ENCODE measurements at places on chromosomes 6 and 20.

GRCh38 chr20:48606841-48607543 lies 220.8 kb downstream of the PREX1 start:
- DNase-seq: no peak

GRCh38 chr20:50719328-50719727 lies 12.1 kb upstream of the PARD6B start:
- DNase-seq: no peak

DNA sequence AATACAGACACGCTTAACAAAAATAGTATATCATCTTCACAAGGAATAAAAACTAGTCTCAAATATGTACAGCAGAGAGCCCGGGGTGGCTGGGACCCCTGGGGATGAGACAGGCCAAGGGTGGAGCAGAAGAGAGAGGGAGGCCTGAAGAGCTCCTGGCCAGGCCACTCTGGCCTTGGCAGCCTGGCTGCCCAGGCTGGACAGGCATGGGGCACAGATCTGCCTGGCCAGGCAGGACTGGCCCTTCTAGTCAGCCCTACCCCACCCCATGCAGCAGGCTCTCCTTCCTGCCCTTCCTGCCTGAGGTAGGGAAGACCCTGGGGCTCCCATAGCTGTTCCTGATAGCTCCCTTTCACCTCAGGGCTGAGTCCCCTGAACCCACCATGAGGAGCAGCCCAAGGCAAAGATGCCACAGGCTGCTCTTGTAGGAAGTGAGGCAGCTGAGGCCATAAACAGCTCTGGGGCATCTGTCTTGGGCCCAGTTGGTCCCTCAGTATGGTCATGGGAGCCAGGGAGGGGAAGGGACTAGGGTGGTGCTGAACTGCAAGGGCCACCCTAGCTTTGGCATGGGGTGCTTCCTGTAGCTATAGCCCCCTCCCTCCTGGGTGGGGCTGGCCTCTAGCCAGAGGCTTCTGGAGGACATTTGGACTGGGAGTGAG lies 27.1 kb downstream of the COX4I2 start:
- no peak for DNase-seq

- no peak for DNase-seq
Observed at GRCh38 chr6:56364431-56364826, 117.0 kb upstream of the COL21A1 start.

DNA sequence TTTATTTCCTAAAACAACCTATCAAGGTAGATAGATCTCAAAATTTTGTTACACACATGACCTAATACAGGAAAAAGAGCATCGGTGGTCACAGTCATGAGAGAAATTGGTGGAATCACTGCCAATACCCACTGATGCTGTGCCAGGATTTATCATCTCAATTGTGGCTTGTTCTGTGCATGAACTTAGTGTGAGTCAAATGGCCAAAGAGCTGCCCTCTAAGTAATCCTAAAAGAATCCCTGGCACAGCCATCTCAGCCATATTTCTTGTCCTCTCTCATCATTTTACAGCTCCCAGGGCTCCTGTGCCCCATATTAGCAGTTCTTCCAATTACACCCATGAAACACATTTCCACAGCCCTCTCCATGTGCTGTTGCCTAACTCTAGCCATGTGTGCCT lies 6.1 kb downstream of the GSTA5 start:
- DNase-seq: no peak

DNA sequence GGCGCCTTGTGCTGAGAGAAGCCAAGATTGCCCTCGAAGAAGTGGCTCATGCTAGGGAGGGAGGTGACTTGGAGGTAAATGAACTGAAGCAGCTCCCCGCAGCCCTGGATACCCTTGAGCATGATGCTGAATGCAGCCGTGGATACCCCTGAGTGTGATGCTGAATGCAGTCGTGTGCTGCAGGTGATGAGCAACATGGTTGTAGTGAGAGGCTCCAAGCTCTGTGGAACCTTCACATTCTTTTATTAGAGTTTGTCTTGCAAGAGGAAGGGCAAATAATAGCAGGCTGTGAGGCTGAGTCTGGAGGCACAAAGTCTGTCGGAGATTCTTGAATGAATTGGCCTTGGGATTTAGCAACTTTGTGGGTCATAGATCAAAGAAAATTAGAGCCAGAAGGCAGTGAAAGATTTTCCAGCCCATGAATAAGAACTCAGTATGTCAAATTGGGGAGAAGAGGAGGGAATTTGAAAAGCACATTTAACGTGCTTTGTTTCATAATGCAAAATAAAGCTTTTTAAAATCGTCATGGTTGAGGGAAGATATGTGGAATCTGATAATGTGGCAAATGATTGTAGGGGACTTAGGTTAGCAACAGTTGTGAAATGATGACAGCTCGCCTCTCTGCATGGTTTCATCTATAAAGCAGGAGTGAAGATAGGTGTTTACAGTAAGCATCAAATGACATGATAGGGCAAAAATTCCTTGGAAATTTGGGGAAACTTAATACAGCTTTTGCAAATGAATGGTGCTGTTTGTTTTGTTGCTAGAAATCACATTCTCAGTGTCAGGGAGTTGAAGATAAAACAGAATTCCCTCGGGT lies 120.1 kb upstream of the TIAM2 start:
- DNase-seq: no peak

DNA sequence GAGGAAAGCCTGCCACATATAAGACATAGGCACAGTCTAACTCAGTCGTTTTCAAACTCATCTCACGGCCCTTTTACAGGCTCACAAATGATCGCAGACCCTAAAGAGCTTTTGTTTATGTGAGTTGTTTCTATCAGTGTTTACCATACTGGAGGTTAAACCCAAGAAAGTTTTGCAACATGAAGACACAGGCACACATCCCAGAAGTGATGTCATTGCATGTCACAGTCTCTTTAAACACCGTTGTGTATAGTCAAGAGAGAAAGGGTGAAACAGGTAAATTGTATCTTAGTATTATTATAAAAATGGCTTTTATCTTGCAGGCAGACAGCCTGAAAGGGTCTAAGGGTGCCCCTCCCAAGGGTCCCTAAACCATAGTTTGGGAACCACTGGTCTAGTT lies 96.7 kb downstream of the BACH2 start:
- no peak for DNase-seq

- DNase-seq: no peak
Observed at GRCh38 chr20:63573647-63574131, 350 bp downstream of the HELZ2 start.

GRCh38 chr20:9928955-9929354 lies 90.1 kb upstream of the PAK5 start:
- no peak for DNase-seq

DNA sequence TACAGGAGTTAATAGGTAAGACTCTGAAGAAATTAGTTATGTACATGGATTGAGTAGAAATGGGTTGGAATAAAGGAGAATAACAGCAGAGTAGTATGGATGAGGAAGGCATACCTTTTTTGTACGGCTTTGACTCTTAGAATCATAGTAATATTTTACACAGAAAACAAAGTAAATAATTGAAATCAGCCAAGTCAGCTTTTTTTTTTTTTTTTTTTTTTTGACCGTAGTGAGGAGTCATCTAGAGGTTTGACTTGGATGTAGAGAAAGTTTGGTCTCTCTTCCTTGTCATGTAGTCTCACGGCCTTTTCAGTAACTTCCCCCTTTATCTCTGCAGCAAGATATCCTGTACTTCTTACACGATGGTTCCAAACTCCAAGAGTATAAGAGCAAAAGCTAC lies 158.9 kb downstream of the FLRT3 start:
- no peak for DNase-seq

DNA sequence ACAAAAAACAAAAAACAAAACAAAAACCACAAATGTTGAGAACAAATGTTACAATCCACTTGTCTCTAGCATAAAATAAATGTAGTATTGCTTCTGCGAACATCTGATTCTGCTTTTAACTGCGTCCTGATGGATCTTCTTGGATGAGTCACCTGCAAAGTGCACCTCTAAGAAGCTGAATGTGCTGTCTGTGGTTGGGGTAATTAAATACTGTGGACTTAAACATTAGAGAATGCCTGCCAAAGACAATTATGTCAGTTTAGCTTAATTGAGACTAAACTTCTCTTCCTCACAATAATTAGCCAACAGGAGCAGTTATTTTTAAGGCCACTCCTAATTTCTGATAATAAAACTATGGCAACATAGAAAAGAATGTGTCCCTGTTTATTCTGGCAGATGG lies 253.4 kb downstream of the PHACTR1 start:
- no peak for DNase-seq

DNA sequence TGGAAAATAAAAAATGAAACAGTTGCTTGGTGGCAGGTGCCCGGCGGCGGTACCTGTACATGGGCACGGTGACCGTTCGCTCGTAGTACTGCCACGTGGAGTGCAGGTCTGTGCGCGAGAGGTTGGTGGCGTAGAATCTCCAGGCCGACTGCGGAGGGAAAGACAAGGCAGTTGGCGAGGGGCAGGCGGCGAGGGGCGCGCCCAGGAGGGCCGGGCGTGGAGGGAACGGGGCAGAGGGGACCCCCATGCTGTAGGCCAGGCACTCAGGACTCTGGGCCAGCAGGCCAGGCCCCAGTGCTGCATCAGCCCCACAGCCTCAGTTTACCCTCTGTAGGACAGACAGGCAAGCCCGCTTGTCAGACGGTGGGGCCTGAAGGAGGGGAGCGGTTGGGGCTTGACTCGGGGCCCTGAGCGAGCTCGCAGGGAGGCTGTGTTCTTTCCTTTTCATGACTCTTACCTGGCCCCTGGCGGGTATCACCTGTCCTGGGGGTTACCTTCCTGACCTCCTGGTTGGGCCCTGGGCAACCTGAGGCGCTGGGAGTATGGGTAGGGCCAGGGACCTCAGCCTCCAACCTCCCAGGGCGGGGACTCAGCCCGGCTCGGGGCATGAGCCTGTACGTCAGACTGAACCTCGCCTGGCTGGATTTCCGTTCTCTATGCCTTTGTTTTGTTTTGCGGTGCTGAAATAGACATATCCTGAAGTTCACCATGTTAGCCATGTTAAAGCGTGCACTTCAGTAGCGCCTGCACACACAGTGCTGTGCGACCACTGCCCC lies 38.5 kb downstream of the KCNQ2 start:
- DNase-seq: no peak

DNA sequence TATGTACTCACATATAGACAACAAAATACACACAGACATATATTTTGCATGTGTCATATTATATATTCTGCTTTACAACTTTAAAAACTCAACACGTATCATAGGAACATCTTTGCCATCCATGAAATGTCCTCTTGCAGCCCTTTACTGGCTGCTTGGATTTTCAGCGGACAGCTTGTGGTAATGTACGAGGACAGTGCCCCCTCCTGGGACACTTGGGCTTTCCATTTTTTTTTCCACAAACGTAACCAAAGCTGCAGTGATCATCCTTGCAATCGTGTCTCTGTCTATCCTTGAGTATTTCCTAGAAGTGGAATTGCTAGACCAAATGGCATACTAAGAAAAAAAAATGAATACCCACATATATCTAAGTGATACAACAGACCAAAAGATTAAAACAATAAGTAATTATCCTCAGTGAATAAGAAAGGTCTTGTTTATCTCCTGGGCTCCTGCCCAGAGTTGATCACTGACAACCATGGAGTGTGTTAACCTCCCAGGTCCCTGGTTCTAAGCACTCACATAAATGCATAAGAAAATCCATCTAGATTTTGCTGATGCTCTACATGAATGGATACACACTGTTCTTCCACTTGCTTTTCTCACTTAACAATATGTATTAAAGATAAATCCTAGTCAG lies 18.1 kb downstream of the BPI start:
- no peak for DNase-seq

GRCh38 chr6:133952815-133953633 lies at the start of gene TBPL1:
Gene TBPL1, plus strand, starts transcription at chr6:133953224. Its CDS starts 26,902 bp downstream, at chr6:133980126.
- peak; percentile 94 for DNase-seq

GRCh38 chr6:135094403-135094821 lies 39.8 kb upstream of the HBS1L start:
- no peak for DNase-seq

- no peak for DNase-seq
Observed at GRCh38 chr6:163287626-163288025, 126.9 kb upstream of the QKI start.

DNA sequence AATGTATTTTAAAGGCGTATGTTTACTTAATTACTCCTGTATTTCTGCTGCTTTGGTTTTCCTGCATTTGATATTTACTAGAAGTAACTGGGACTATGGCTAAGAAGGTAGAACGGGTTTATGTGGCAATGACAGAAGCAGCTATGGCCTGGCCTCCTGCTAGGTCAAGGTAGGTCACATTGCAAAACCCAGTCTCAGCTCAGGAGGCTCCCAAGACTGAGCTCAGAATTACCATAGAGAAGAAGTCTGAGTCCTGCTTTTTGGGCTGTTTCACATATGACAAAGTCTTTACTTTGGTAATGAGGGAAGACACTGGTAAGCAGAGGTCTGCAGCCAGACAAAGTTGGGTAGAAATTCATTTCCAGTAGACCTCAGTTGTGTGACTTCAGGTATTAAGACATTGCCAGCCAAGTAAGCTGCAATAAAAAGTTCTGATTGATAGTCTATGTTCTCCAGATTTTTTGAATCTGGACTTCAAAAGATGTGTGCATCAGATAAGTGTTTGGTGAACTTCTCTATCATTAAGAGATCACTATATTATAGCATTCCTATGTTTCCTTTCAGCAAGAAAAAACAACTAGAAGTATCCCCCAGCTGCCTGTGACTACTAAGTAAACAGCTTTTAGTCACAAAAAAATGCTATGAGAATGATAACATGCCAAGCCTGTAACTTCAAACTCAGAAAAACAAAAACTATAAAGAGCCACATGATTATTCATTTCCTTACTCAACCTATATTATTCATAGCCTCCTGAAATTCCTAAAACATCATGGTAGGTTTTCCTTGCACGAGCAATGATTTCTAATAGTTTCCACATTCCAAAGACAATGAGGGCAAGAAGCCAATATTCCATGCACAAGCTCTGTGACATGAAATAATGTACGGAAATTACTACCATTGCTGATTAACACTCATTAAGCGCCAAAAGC lies 312.3 kb downstream of the HAO1 start:
- no peak for DNase-seq

GRCh38 chr6:161035182-161035980 lies 43.8 kb downstream of the MAP3K4 start:
- DNase-seq: no peak

- DNase-seq: no peak
Observed at GRCh38 chr6:54151861-54152260, 40.6 kb downstream of the MLIP start.

- no peak for DNase-seq
Observed at GRCh38 chr20:48387675-48388074, 440.1 kb downstream of the PREX1 start.

- DNase-seq: no peak
Observed at GRCh38 chr20:32753731-32754130, 8.5 kb upstream of the DNMT3B start.

All from activated naive CD8-positive, alpha-beta T cell treated with anti-CD3 and anti-CD28 coated beads, Interleukin-2, amount 50 U/mL, for 16 hours (primary cell).